ENCODE measurements at places on chromosomes 1 and 21.

DNA sequence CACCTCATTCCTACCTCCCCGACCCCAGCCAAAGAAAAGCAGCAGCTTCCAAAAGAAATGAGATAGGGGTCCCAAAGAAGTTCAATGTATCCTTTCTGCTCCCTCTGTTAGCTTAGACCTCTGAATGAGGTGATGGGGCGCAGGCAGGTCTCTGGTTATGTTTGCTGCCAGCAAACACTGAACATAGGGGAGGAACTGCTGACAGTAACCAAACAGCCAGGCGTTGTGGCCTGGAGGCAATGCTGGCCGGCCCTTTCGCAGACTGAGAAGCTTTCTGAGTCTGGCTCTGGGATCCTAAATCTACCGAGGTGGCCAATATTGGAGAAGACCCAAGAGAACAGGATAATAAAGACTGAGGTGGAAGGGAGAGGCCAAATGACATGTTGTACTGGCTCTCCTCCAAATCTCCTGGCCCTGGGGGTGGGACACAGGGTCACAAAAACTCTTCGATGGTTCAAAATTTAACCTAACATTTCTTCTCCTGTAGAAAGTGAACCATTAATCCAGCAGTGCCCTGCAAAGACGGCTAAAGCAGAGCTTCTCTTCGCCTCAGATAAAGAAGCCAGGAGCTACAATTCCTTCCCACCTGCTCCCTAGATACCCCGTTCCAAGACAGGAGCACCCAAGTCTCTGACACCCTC is 19.6 kb downstream of the SSR2 start:
- no peak for DNase-seq

DNA sequence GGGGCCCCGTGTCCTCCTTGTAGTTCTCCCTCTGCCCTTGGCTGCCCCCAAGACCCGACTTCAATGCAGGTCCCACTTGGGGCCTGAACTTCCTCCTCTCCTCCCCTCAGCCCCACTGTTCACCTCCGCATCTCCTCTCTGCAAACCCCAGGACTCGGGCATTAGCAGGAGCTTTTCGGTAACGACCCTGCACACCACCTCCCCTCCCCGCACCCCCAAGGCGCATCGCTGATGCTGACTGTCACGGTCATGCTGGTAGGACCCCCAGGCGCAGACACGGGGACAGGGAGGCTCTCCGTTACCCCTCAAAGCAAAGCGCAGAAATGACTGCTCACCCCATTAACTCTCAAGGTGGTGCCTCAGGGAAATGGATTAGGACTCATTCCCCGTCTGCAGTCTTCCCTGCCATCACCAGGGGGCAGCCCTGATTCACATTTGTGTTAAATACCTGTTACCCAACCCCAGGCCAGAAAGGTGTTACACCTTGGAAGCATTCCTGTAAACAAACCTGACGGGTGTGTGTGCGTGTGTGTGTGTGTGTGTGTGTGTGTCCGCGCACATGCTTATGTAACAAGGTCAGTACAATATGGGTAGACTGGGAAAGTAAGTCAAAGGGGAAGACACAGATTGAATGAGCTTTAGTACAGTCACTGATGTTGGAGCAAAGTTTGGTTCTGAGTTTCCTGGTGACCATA is 6.4 kb upstream of the GUCA2B start:
- DNase-seq = peak; percentile 66

- DNase-seq = no peak
Measured at GRCh38 chr21:44751799-44752636, 40.6 kb upstream of the TSPEAR start.

GRCh38 chr1:28339551-28339950 is 10.7 kb downstream of the MED18 start:
- no peak for DNase-seq

DNA sequence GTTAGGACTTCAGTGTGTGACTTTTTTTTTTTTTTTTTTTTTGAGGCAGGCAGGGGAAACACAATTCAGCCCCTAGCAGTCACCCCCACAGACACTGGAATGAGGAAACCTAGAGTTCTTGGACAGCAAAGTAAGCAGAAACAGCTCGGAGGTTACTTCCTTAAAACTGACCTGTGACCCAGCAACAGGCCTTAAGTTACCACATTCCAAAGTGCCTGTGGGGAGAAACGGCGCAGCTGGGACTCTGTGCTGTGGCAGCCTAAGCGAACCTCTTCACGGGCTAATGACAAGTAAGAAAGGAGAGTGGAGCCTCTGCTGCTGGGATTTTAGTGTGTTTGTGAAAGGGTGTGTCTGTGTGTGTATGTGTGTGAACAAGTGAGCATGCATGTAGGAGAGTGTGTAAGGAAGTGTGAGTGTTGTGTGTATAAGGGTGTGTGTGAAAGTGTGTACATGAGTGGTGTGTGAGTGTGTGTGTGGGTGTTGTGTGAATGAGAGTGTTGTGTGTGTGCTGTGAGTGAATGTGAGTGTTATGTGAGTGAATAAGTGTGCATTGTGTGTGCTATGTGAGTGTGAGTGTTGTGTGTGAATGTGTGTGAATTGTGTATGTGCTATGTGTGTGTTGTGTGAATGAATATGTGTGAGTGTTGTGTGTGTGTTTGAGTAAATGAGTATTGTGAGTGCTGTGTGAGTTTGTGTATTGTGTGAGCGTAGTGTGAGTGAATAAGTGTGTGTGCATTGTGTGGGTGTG is 180.8 kb downstream of the BRINP2 start:
- DNase-seq = no peak

GRCh38 chr1:190244406-190244805 is 233.3 kb downstream of the BRINP3 start:
- no peak for DNase-seq

GRCh38 chr1:44077421-44077820 is 41.2 kb upstream of the KLF17 start:
- DNase-seq = no peak

DNA sequence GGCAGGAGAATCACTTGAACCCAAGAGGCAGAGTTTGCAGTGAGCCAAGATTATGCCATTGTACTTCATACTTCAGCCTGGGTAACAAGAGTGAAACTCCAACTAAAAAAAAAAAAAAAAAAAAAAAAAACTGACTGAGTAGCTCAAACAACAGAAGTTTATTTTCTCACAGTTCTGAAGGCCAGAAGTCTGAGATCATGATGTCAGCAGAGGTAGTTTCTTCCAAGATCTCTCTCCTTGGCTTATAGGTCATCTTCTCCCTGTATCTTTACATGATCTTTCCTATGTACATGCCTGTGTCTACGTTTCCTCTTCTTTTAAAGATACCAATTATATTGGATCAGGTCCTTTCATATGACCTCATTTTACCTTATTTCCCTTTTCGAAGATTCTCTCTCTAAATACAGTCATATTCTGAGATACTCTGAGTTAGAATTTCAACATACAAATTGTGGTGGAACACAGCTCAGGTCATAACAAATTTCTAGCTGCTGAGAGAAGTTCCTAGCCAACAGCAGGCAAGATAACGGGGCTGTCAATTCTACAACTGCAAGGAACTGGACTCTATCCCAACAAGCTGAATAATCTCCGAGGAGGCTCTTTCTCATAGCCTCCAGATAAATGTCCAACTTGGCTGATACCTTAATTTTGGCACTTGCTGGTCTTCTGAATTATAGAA is 187.7 kb upstream of the ADAMTS5 start:
- DNase-seq = no peak

Measured in stimulated activated CD4-positive, alpha-beta T cell treated with anti-CD3 and anti-CD28 coated beads, TNF-alpha, amount 100 ng/mL, for 1 hour (primary cell).